ENCODE measurements at places on chromosomes 16 and 17.

- no peak for DNase-seq
Measured at GRCh38 chr16:31043898-31044481, 10.6 kb downstream of the STX4 start.

DNA sequence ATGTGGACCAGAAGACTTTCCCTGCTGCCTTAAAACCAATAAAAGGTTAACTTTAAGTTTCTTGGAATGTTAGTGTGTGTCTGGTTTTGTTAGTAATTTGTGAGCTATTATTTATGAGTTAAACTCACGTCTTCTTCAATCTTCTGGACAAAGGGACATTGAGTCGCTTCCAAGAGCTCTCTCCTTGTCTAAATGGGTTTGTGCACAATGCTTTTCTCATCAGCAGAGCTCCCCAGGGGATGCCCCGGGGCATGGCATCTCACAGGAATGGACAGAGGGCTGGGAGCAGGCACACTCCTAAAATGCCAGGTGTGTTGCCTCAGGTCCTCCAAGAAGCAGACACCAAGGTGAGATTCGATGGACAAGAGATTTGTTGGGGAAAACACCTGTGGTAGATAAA lies 90.5 kb downstream of the RGS9 start:
- DNase-seq, result no peak

DNA sequence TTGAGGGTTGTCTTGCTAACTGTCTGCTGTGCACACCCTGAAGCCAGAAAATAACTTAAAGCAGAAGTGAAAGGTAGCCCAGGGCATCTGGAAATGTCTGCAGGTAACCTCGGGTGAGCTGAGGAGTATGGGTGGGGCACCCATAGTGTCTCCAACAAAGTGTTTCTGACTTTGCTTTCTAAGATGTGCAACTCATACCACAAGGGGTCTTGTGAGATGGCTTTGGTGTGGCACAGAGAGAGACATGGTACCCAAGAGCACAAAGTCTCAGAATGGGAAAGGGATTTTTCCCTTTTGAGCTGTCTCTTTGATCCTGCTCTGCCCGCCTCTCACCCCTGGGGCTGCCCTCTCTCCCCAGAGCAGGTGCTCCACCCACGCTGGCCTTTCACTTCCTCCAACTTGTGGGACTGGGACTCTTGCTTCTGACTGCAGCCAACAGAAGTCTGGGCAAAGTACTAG lies 6.9 kb downstream of the CHD9 start:
- DNase-seq, result no peak

DNA sequence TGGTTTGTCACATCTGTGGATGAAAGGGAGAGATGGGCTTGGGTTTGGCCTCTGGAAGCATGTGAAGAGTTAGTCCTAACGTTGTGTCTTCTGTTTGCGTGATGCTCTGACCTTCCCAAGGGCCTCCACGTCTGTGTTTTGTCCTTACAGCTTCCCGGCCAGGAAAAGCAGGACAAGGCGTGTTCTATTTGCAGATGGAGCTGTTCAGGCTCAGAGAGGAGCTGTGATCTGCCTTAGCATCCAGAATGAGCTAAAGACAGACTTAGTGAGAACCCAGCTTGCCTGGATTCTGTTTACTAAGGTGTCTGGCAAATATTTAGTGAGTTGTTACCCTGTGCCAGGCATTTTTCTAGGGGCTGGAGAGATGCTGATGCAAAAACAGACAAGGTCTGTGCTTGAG lies 282.1 kb downstream of the CBLN1 start:
- no peak for DNase-seq

DNA sequence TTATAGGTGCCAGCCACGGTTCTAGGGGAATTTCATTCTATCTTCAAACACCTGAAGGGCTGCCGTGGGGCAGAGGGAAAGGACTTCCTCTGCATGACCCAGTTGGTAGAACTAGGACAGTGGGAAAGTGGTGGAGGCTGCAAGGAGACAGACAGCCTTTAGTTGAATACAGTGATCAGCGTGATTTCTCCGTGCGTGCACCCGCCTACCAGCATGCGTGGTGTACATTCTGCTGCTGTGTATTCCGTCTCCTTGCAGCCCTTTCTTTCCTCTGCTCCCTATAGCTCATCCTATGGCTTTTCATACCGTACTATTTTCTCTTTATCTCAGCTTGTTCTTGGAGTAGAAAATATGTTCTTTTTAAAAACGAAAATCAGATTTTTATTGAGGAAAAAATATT lies 146.9 kb downstream of the MRM1 start:
- DNase-seq, result no peak

DNA sequence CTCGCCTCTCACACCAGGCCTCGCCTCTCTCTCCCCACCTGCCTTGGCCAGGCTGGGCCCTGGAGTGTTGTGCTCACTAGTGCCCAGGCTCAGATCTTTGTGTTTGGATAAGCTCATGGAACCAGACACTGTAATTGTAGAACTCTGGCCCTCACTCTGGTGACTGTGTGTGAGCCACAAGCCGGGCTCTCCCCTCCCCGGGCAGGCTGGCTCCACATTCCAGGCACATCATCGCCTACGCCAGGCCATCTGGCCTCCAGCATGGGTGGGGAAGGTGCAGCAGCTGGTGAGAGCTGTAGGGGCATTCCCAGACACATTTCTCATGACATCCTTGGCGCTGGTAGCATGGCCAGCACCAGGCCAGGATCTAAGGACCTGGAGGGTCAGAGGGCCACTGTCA lies 202.3 kb downstream of the RAB11FIP4 start:
- no peak for DNase-seq

GRCh38 chr17:2150806-2151205 lies 95.9 kb downstream of the HIC1 start:
- DNase-seq, result no peak

- no peak for DNase-seq
Measured at GRCh38 chr17:55254375-55254774, 10.4 kb upstream of the HLF start.

DNA sequence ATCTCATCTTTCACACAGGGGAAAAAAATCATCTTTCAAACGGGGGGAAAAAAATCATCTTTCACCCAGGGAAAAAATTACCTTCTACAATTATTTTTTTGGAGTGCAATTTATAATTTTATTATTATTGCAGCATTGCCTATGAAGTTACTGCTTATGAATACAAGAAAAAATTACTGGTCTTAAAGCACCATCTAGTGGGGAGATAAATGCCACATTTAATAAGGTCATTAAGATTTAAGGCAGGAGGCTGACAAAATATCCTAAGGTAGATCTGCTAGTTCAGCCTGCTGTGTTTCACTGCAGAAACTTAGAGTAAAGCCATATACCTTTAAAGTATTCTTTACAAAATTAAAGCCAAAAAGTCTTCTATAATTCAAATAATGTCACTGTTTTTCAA lies 13.7 kb downstream of the SHCBP1 start:
- no peak for DNase-seq

Data from esophagus squamous epithelium (tissue), 5 donors.